ENCODE measurements at places on chromosomes 13 and 19.

DNA sequence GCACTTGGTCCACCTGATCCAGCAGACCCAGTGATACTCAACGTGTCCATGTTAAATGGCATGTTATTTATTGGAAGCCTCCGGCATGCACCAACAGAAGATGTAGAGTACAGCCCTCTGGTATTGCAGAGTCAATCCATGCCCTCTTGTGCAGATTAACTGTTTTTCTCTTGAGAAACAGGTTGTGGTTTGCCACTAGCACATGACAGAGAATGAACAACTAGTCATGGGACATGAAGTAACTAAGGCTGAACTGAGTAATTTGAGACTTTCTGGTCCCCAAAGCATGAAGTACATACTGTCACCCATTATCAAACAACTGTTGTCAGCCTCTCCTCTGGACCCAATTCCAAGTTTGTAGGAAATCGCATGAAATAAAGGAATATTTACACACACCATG lies 3.2 kb downstream of the ZNF562 start:
- DNase-seq, result no peak

DNA sequence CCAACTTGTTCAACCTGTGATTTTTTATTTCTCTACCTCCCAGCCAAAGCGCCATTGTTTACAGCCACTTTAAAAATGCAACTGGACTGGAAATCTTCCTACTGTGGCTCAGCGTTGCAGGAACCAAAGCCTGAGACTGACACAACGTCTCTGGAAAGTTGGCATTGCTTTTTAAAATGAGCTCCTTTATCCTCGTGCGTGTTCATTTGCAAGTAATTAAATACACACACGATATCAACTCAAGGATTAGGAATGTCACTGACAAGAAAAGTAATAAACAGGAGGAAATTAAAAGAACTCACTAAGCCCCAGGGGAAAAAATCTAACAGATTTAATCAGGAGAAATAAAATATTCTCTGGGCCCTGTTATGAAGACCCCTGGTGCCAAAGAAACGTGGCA lies 184.6 kb upstream of the IRS2 start:
- DNase-seq, result no peak

GRCh38 chr19:18014197-18014596 lies 6.2 kb downstream of the ARRDC2 start:
- DNase-seq, result no peak

- DNase-seq, result no peak
These were observed 2.8 kb downstream of the MIR17HG start for GRCh38 chr13:91349992-91350911.

DNA sequence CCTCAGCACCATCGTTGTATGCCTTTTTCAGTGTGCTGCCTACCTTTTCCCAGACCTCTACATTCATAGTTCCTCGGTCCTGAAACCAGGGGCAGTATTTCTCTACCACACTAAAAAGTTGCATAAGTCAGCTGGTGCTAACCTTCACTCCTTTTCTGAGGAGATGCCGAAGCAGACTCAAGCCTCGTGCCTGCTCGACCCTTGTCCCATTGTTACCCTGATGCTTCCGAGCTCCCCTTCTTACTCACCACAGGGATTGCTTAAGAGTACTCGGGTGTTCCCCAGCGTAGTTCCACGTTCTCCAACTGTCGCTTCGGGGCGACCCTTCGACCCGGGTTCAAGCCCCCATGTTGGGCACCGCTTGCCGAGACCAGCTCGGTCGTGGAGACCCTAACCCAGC lies 19.0 kb upstream of the IL17D start:
- DNase-seq, result no peak

GRCh38 chr13:52892925-52893324 lies 44.5 kb upstream of the PCDH8 start:
- DNase-seq, result no peak

DNA sequence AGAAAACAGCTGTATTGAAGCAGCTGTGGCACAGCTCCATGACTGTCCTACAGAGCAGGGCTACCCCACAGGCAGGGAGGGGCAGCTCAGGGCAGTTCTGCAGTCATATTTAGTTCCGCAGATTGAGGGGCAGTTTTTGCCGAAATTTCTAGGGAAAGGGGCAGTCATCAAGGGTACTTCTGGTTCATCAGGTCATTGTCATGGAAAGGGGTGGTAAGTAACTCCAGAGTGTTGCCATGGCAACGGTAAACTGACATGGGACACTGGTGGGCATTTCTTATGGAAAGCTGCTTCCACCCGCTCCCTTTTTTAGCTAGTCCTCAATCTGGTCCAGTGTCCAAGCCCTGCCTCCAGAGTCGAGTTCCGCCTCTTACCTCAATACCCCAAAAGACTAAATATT lies 702.8 kb downstream of the LIG4 start:
- no peak for DNase-seq

- DNase-seq, result no peak
These were observed 816.2 kb upstream of the ATXN8OS start for GRCh38 chr13:69291292-69291906.

- no peak for DNase-seq
These were observed 324.0 kb downstream of the GPC5 start for GRCh38 chr13:91722267-91722884.

DNA sequence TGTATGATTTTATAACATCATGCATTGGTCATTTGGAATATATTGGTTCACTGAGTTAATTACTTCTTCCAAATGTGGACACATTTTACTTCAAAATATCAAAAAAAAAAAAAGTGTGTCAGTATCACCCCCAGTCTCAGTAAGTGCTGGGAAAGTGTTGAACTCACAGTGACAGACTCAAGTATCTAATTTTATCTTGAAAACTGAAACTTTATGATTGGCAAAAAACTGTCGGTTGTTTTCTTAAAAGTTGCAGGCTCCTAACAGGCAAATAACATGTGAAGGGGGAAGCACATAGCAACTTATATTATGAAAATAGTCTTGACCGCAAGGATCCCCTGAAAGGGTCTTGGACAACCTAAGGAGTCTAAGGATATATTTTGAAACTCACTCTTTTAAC lies 33.5 kb upstream of the TPP2 start:
- no peak for DNase-seq

- no peak for DNase-seq
These were observed 548.6 kb upstream of the SLITRK5 start for GRCh38 chr13:87122551-87122950.

DNA sequence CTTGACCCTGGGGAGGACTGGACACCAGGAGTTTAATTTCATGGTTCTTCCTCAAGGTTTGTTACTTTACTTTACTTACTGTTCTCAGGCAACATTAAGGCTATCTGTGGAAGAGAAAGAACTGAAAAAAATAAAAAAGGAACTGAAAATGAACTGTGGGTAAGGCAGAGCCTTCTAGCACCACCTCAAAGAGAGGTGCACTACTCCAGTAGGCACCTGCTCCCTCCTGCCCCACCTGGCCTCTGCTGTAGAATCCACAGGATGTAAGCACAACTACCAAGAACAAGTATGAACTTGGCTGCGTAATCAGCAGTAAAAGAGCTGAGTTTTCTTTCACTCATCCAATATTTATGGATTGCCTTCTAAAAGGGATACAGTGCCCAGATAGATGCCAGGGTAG lies 12.2 kb downstream of the ZNF112 start:
- no peak for DNase-seq

GRCh38 chr19:33374236-33374714 lies 766 bp downstream of the CEBPG start:
- no peak for DNase-seq

DNA sequence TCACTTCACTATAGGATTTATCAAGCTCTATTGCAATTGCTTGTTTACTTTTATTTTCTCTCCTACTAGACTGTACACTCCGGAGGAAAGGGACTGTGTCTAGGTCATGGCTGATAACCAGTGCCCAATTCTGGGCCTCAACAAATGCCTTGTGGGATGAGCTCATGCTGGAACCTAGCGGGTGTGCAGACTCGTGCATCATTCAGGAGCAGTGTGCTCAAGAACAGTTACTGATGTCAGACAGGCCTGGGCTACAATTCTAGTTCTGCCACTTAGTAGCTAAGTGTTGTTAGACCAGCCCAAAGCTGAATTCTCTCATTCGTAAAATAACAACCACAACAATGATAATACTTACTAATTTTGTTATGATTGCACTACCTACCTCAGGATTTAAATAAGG lies 95.4 kb downstream of the CYSLTR2 start:
- no peak for DNase-seq

- DNase-seq, result no peak
These were observed 299.0 kb downstream of the KLF12 start for GRCh38 chr13:73835138-73835721.

DNA sequence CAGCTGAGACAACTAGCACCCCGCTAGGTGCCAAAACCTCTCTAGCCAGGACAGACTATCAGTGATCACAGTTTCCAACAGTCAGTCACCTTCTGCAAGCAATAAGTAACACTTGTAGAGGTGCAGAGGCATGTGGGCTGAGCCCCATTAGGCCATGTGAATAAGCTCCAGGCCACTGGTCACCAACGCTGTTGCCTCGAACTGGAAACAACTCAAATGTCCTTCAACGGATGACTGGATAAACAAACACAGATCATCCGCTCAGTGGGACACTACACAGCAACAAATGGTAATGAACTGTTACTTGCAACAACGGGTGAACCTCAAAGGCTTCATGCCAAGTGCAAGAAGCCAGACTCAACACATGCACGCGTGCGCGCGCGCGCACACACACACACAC lies 27.5 kb upstream of the TMEM160 start:
- DNase-seq, result no peak

- no peak for DNase-seq
These were observed 543.1 kb upstream of the SLITRK5 start for GRCh38 chr13:87128036-87128435.

- DNase-seq, result no peak
These were observed 769 bp upstream of the TMEM272 start for GRCh38 chr13:51845574-51846318.

DNA sequence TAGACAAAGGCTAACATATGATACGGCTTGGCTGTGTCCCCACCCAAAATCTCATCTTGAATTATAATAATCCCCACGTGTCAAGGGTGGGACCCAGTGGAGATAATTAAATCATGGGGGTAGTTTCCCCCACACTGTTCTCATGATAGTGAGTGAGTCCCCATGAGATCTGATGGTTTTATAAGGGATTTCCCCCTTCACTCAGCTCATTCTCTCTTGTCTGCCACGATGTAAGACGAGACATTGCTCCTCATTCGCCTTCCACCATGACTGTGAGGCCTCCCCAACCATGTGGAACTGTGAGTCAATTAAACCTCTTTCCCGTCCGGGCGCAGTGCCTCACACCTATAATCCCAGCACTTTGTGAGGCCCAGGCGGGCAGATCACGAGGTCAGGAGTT lies 143.5 kb downstream of the RXFP2 start:
- DNase-seq, result no peak

DNA sequence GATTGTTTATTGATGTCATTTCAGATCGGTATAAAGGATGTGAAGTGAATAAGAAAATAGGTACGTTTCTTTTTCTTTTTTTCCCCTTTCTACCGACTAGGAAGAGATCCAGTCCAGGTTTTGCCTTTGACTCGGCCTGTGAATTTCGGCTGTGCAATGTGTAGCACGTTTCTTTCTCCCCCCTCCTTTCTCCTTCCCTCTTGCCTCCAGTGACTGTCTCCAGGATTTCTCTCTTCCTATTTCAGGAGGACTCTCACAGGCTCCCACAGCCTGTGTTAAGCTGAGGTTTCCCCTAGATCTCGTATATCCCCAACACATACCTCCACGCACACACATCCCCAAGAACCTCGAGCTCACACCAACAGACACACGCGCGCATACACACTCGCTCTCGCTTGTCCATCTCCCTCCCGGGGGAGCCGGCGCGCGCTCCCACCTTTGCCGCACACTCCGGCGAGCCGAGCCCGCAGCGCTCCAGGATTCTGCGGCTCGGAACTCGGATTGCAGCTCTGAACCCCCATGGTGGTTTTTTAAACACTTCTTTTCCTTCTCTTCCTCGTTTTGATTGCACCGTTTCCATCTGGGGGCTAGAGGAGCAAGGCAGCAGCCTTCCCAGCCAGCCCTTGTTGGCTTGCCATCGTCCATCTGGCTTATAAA lies at the start of gene GPC6:
Gene GPC6, plus strand, starts transcription at position 185 of the 657 bp plus-strand sequence.
- no peak for DNase-seq

DNA sequence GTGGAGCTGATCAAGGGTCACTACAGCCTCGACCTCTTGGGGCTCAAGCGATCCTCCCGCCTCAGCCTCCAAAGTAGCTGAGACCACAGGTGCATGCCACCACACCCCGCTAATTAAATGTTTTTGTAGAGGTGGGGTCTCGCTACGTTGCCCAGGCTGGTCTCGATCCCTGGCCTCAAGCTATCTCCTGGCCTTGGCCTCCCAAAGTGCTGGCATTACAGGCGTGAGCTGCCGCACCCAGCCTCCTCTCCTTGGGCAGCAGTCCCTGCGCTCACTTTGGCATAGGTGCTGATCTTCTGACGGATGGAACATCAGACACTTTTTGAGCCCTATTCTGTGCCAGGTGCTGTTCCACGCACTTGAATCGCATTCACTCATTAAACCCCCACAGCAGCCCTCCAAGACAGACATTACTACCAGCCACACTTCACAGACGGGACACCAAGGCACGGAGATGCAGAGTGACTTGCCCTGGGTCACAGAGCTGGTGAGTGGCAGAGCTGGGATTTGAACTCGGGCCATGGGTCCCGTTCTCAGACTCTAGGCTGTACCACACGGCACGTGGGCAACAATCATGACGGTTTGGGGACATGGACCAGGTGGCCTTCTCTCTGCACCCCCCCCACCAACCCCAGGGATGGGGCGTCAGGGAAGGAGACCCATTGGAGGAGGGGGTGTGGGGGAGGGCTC lies 3.2 kb downstream of the MEIS3 start:
- DNase-seq, result no peak

GRCh38 chr13:112742583-112742982 lies 52.7 kb downstream of the ATP11A start:
- DNase-seq, result no peak

- DNase-seq, result no peak
These were observed 6.3 kb downstream of the MCOLN1 start for GRCh38 chr19:7528522-7529245.

GRCh38 chr19:15234431-15235130 lies 2.3 kb upstream of the EPHX3 start:
- DNase-seq, result no peak

DNA sequence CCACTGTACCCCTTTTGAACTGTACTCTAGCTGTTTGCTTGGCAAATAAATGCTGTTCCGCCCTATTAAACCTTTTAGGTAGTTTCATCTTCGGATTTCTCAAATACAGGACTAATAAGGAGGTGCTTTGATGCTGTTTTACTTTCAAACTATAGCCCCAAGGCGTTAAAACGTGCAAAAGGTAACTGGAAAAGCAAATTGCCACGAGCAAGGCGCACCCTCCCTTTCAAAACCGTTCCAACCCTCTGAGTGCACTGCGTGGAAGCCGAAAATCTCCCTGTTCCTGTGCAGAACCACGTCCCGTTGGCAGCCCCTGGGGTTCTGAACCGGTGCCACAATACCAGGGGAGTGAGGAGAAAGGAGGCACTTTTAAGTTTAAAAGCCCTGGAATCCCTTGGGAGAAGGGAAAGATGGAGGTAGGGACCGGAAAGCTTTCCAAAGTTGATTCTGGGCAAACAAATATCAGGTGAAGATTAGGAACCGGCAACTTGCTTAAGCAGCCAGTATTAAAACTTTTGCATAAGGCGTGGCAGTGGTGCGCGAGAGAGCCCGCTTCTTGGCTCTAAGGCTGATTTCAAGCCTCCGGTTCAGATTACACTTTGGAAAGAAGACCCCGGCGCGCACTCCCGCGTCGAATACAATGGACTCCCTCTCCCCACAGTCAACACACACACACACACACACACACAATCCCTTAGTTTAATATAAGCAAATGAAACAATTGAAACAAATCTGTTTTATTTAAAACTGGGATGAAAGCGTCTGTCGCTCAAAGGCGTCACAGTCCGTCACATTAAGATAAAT lies 9.5 kb downstream of the POU4F1 start:
- no peak for DNase-seq

- DNase-seq, result no peak
These were observed 33.2 kb upstream of the TFDP1 start for GRCh38 chr13:113551081-113552000.

GRCh38 chr13:33139184-33139583 lies 123.0 kb downstream of the KL start:
- DNase-seq, result no peak
